ENCODE measurements at places on chromosomes 3 and 15.

- no peak for DNase-seq
These were observed 68.4 kb upstream of the CD96 start for GRCh38 chr3:111473550-111473949.

- DNase-seq = no peak
These were observed 135.1 kb upstream of the SEMA6D start for GRCh38 chr15:47582233-47582632.

- DNase-seq = no peak
These were observed 18.6 kb downstream of the POMGNT2 start for GRCh38 chr3:43087249-43087776.

GRCh38 chr3:31172336-31172735 is 277.9 kb upstream of the GADL1 start:
- no peak for DNase-seq

DNA sequence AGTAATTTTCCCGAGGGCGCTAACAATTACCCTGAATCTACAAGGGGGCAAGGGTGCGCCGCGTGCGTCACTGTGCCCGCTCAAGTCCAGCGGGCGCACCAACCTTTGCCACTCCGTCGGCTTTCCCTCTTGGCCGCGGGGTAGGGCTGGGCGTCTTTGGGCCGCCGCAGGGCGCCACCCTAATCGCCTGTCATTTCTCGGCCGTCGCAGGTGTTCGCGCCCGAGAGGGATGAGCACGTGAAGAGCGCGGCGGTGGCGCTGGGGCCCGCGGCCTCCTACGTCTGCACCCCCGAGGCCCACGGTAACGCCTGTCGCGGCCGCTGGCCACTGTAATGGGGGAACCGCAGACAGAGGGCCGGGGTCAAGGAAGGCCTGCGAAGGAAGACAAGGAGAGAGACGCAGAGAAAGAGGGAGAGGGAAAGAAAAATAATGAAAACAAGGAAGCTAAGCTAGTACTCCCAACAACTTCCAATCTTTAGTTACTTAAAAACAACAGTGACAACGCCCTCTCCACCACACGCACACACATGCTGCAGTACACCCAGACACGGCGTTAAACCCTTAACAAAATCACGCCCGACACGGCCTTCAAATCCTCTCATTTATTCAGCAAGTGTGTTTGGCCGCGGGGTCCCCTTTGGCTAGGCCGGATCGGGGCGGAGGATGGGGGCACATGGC is 3.8 kb downstream of the SKOR1 start:
- DNase-seq = no peak
